ENCODE measurements at places on chromosomes 3 and 15. TPM values are rescaled to one million over a fixed set of nuclear protein-coding genes. Genes with fewer than 3 reads are reported as not detected.
A peak's percentile ranks its signal among the peaks of the same experiment; 100 is the strongest.

CLDN16 gene
- 1.6 TPM for total RNA-seq

CACNA2D2 gene
- 2.4 TPM for total RNA-seq

XCR1 gene
- total RNA-seq: not detected

HHLA2 gene
- total RNA-seq: not detected

MRPL47 gene
- total RNA-seq: 31.4 TPM

PLA2G4F gene
- not detected for total RNA-seq

CHD2 gene
- 108 TPM for total RNA-seq

IGSF11 gene
- total RNA-seq: 10.2 TPM

PBRM1 gene
- total RNA-seq: 181 TPM

ATP11B gene
- 94.6 TPM for total RNA-seq

GATA2 gene
- 0.41 TPM for total RNA-seq

FYCO1 gene
- total RNA-seq: 1.2 TPM

SEMA3B gene
- total RNA-seq: 2.4 TPM

DNA sequence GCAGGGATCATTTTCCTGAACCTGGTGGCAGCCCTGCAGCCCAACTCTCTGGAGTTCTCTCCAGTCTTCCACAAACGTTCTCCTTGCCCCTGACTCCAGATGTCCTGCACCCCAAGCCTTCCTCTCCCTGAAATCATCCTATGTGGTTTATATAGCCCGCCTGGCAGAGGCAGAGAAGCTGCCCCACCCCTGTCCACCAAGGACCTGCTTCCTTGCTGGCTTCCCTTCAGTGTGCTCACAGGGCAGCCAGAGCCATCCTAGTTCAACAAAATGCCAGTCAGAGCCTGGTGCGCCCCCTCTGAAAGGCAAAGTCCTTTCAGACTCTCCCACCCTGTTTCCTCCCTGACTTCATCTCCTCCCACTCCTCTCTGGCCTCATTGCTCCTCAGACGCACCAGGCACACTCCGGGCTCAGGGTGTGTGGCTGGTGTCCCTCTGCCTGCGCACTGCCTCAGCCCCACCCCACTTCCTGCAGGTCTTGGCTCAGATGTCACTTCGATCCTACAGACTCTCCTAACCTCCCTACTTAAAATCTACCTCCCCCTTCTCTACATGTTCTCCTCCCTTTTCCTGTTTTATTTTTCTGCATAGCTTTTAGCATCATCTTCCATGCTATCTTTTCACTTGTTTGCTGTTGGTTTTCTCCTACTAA lies 5.9 kb downstream of the KBTBD13 start:
- DNase-seq: no peak

GRCh38 chr3:81713031-81713430 lies 48.4 kb downstream of the GBE1 start:
- DNase-seq: no peak

DNA sequence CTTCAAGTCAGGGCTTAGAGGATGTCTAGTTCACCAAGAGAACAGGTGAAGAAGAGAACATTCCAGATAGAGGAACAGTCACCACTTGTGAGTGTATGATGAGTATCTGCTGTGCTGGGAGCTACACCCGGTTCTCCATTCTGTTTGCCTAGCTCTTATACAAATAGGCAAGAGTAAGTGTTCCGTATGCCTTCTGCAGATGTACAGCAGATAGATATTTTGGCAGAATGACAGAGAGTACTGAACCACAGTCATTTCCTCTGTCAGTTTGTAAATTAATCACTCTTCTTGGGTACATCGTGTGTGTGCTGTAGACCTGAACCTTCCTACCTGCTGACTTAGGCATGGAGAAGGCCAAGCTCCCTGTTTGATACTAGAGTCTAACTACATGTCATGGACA lies 108.3 kb upstream of the CTDSPL start:
- no peak for DNase-seq

DNA sequence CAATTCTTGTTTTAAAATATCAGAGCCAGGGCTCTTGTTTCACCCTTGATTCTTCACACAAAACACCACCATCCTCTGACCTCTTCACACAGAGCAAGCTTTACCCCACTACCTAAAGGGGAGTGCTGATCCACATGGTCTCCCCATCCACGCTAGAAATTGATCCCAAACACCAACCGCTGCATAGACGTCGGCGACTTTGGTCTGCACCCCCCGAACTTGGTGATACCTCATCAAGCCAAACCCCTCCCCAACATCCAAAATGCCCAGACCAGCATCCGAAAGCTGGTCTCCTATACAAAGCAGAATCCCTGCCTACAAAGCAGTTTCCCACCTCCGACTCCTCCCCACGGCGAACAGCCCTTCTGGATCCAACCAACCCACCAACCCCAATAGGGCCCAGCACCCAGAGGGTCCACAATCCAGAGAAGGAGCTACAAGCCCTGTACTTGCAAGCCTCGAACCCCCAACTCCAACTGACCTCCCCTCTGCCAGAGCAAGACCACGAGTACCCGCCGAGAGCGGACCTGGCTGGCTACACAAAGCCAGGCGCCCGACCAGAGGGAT lies 25.8 kb upstream of the MTHFS start:
- no peak for DNase-seq

GRCh38 chr15:75830910-75831805 lies 12.1 kb upstream of the UBE2Q2 start:
- DNase-seq: no peak

- no peak for DNase-seq
These were observed 227.8 kb downstream of the UBE2E2 start for GRCh38 chr3:23430781-23431398.

- no peak for DNase-seq
These were observed 76.5 kb downstream of the PFN2 start for GRCh38 chr3:149894205-149894604.

GRCh38 chr3:58419780-58420507 lies 13.7 kb downstream of the PDHB start:
- DNase-seq: no peak

DNA sequence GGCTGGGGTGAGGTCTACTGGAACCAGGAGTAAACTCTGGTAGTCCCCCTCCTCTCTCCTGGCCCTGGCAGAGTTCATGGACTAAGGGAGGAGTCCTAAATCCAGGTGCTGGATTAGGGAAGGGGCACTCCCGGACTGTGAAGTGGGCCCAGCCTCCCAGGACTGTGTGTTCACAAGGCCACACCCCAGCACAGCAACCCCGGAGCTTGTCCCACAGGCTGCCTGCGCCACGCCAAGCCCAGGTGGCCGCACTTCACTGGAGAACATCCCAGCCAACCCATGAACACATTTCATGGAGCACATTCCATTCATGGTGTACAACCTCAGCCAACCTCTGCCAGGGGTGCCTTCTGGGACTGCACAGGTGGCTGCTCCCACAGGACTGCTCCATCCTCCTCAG lies 8.2 kb downstream of the ARPIN start:
- DNase-seq: no peak

DNA sequence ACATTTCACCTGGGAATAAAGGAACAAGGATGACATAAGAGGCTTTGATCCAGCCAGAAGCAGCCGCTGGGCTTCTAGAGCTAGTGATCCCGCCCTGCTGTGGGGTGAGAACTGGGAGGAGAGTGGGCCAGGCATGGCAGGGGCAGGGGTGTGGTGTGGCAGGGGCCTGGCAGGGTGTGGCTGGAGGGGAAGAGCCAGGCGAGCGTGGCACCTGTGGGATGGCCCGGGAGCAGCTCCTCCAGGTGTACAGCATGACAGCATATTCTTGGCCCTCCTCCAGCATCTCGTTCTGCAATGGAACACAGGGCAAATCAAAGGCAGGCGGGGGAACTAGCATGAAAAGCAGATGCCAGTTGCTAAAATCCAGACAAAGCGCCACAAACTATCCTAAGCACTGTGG lies 35.5 kb downstream of the CYFIP1 start:
- no peak for DNase-seq

GRCh38 chr3:192366916-192367315 lies 360.4 kb downstream of the FGF12 start:
- no peak for DNase-seq

- no peak for DNase-seq
These were observed 190.7 kb downstream of the RORA start for GRCh38 chr15:61038387-61038786.

- DNase-seq: no peak
These were observed 158.2 kb downstream of the P3H2 start for GRCh38 chr3:189962466-189962865.

DNA sequence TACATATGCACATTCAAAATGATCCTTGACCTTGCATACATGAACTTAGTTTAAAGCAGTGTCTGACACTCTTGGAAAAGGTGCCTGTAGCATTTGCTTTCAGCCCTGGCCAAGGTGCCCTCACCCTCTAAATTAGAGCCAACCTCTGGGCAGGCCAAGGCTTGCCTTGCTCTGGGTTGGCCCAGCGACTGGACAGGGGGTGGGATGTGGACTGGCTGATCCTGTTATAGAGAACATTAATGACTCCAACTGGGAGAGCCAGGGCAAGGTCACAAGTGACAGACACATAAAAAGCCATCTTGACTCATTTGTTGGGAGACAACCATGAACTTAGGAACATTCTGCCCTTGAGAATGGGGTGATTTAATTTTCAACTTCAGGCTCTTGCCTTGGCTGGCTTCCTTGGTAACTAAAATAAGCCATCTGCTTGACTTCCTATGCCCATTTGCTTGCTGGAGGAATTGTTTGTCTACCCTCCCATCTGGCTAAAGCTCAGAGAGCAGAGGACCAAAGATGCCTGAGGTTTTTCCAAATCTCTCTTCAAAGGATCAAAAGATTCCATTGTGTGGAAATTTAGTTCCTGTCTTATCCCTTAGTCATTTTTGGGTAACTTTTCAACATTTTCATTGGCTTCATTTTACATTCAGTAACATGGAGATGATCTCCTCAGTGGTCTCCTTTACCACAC lies 403.7 kb downstream of the SOX2 start:
- no peak for DNase-seq

- DNase-seq: no peak
These were observed 2.8 kb upstream of the C15orf40 start for GRCh38 chr15:83014205-83014653.

- DNase-seq: peak; percentile 60
These were observed 24.4 kb downstream of the SEC61A1 start for GRCh38 chr3:128076483-128077201.

DNA sequence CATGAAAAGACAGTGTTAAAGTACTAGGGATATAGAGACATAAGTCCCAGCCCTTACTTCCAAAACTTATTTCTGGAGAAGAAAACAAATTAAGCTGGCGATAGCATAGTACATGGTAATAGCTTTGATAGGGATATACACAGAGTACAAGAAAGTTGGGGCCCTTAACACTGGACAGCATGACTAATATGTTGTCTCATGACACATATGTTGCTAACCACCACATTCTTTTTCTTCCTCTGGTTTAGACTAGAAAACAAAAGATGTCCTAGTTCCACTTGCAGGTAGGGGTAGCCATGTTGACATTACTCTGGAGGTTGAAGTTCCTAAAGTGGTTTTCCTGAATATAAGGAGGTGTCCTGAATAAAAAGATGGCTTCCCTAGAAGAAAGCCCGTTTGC lies 75.3 kb downstream of the RFX7 start:
- DNase-seq: no peak

GRCh38 chr3:52522651-52523251 lies 10.9 kb downstream of the NT5DC2 start:
- DNase-seq: no peak

DNA sequence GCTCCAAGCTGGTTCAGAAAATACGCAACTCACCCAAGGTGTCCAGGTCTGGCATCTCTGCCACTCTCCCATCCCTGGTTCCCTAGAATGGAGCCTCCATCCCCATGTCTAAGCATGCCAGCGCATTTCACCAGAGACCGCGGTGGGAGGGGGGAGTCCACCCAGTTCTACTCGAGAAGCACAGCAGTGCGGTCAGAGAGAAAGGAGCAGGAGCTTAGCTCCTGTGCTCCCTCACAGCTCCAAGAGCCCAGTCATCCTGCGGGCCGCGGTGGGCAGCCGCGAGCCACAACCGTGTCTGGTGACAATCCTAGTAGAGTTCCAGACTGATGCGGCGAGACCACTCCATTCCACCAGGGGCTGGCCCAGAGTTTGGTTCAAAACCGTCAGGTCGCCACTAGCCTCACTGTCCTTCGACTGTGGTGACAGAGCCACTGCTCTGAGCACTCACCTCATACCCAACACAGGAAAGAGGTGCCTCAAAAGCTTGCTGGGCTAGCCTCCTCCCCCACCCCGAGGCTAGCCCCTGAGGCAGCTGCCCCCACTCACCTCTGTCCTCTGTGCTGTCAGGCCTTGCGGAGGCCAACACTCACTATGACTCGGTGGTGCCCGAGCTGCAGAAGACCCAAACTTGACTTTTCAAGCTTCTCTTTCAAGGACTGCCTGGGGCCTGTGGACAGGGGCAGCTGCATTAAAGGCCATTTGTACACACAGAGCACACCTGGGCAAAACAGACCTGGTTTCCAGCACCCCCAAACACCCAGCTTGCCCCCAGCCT lies 185.4 kb downstream of the XXYLT1 start:
- no peak for DNase-seq

- no peak for DNase-seq
These were observed 67.8 kb downstream of the THSD4 start for GRCh38 chr15:71183063-71183462.

DNA sequence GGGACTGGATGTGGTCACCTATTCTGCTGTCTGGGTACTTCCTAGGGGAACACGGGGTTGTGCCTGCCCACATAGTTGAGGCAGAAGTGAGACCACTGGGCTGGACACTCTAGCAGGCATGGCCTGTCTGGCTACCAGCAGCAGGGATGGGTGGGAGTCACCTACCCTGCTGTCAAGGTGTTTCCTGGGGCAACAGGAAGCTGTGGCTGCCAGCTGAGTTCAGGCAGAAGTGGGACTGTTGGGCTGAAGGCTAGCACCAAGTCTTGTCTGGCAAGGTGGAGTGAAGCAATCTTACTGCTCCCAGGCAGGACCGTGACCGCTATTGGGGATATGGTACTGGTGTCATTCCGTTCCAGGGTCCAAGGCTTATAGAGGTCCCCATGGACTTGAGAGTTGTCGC lies 20.3 kb upstream of the ZDHHC23 start:
- no peak for DNase-seq

GRCh38 chr3:42191443-42191747 lies 74.6 kb downstream of the CCK start:
- no peak for DNase-seq

DNA sequence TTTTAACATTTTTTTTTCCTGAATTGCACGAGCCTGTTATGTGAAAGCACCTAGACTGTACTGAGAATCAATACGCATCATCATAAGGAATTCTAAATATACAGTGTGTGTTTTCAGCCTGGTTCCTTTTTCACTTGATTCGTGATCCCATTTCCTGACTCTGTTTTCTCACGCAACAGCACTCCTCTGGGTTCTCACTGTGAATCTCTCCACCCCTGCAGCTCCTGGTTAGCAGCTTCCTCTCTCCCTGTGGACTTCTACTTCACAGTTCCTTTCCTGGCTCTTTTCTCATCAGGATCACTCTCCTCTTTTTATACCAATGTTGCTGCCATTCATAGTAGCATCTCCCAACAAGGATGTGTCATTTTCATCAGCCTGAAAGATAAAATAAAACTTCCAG lies 297.2 kb downstream of the CADM2 start:
- no peak for DNase-seq
